ENCODE measurements at places on chromosomes 12 and 14.
A peak's percentile ranks its signal among the peaks of the same experiment; 100 is the strongest.

- DNase-seq, result no peak
These were observed 60.0 kb upstream of the TRAF3 start for GRCh38 chr14:102717276-102717675.

DNA sequence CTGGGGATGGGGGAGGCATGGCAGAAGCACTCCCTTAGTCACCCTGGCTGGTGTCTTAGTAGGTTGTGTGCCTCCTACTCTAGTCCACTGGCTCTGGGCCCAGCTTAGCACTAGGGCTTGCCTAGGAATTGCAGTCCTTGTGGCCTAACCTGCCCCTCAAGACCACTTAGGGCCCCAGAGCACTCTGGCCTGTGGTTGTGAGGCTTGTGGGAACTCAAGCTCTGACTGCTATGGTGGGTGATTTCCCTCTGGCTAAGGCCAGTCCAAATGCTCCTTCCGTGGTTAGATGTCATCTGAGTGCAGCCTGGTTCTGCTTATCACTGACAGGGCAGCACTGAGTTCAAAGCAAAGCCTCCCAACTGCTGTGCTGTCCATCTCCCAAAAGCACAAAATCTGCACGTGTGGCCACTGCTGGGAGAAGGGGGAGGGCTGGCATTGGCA is 20.2 kb downstream of the FGD4 start:
- no peak for DNase-seq

- no peak for DNase-seq
These were observed 18.8 kb upstream of the P2RX4 start for GRCh38 chr12:121191151-121191550.

DNA sequence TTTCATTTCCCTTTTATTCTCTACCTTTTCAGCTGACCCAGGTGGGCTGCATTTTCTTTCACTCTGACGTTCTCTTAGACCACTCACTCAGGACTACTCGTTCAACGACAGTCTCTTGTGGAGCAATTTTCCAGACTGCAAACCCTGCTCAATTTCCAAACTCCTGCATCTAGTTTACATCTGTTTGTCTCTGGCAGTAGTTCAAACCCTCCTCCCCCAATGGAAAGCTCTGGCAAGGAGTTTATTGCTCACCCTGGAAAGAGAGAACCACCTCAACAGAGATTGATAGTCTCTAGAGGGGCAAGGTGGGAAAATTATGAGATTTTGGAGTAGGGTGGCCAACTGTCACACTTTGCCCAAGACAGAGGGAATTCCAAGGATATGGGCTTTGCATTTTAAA is 130.2 kb downstream of the TSHR start:
- no peak for DNase-seq

- no peak for DNase-seq
These were observed 8.4 kb downstream of the TMEM19 start for GRCh38 chr12:71694099-71694820.

DNA sequence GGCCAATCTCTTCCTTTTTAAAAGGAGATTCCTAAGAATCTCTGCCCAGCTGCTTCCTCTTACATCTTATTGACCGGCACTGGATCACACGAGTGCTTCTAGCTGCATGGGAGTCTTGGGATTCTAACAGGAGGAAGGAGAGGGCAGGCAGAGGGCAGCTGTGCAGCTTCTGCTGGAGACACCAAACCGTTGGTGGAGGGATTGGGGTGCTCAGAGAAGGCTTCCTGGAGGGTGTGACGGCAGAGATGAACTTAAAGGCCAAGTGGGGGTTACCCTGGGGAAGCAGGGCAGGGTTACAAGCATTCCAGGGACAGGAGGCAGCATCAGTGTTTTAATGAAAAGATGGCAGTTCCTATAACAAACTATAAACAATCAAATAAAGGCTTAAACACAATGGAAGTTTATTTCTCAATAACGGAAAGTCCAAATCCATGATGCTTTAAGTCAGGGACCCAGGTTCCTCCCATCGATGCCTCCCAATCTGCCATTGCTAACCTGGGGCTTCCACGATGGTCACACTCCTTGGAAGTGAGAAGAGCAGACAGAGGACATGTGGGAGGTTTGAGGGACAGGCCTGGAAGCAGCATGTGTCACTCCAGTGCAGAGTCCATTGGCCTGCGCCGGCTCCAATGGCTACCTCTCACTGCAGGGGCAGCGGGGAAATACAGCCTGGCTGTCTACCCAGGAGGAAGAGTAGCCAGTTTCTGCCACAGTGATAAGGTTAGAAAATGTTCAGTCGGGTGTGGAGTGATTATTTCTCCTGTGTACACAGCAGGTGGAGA is 53.1 kb upstream of the DDX11 start:
- no peak for DNase-seq

- no peak for DNase-seq
These were observed 12.6 kb downstream of the TRIM9 start for GRCh38 chr14:51082349-51082748.

- DNase-seq, result no peak
These were observed 29.3 kb downstream of the JAG2 start for GRCh38 chr14:105139212-105139825.

DNA sequence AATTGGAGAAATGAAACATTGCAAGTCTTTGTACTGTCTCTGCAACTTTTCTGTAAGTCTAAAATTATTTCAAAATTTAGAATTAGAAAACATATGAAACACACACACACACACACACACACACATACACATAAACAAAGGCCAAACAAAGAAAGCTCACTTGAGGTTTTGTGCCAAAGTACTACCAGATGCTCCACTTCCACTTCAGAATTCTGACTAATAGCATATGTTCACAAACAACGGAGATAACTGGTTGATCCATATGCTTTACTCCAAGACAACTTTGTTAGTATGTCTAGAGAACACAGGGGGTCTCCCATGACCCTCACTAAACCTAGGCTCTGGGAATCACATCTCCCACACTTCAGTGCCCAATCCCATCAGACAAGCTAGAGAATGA is 133.8 kb upstream of the CLEC14A start:
- DNase-seq, result no peak

DNA sequence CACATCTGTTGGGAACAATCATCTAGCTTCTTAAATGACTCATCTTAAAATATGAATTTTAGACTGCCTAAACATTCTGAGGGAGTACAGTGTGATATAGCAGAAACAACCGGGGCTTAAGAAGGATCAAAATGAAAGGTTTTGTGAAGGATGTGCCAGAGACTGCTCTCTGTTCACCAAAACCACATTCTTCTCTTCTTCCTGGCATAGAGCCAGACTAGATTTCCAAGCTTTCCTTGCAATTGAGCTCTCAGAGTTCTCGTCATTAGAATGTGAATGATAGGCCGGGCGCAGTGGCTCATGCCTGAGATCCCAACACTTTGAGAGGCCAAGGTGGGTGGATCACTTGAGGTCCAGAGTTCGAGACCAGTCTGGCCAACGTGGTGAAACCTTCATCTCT is 94.5 kb downstream of the LRRIQ1 start:
- no peak for DNase-seq

GRCh38 chr14:23137192-23137812 is 18.2 kb upstream of the CEBPE start:
- DNase-seq, result no peak

DNA sequence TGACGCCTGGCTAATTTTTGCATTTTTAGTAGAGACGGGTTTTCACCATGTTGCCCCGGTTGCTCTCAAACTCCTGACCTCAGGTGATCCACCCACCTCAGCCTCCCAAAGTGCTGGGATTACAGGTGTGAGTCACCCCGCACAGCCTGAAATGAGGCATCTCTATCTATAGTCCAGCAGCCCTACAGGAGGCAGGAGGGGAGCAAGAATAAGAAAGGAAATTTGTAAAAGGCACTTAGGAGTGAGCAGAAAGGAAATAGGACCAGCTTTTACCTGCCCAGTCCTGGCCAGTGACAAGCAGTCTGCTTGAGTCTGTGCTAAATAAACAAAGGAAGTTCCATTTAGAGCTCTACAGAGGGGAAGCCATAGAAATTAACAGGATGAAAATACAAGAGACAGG is 15.0 kb upstream of the PSMA6 start:
- DNase-seq, result no peak

DNA sequence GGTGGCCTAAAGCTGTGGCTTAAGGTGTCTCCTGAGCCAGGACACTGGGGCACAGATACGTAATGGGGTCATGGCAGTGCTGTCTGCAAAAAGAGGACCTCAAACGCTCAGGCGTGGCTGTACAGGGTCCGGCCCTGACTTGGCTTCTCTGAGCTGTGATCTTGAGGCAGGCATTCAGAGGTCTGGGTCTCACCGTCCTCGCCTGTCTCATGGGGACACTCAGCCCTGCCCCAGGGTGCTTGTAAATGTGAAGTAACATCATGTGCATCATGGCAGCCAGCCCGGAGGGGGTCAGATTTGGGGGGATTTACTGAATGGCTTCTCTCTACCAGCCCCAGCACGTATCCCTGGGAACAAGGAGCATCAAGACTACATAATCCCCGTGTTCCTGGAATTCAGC is 28.8 kb downstream of the DIO3 start:
- no peak for DNase-seq

DNA sequence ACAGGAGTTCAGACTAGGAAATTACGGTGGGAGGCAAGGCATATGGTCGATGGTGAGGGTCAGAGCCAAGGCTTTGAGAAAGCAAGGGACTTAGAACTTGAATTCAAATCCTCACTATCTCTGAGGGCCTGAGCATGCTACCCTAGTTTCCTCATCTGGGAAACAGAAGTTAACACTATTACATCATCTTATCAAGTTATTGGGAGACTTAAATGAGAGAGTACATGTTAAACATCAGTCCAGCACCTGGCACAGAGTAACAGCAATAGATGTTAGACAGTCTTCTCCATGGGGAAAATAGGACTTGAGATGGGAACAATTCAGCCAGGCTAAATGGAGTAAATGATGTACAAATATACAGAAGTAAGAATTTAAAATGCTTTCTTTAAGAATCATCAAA is 38.5 kb downstream of the SLC38A1 start:
- no peak for DNase-seq

DNA sequence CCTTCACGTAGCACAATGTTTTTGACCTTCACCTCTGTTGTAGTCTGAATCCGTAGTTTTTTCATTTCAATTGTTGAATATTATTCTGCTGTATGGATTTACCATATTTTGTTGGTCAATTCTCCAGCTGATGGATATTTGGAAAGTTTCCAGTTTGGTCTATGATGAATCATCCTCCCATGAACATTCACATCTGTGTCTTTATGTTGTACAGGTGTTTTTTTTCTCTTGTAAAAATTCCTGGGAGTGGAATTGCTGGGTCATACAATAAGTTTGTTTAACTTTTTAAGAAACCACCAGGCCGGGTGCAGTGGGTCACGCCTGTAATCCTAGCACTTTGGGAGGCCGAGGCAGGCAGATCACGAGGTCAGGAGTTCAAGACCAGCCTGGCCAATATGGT is 36.7 kb upstream of the GNG2 start:
- no peak for DNase-seq

DNA sequence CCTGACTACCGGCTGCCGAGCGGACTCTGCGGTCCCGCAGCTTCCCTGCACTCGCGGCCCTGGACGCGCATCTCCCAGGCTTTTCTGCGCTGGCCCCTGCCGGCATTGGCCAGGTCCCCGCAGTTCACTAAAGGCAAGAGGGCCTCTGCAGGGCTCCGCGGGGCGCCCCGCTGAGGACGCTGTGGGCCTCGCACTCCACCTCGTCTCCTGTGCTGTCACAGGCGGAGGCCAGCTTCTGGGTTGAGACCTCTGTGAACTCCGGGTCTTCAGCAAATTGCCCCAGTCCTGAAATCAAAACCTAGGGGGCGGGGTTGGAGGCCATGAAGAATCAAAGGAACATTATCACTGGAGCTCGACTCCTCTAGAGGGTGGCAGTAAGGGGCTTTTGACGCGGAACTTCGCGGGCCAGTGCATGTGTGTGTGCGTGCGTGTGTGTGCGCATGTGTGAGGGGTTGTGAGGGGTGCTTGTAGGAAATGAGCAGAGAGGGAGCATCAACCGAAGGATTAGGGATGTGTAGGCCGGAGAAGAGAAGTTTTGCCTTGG is 68.5 kb upstream of the CAPRIN2 start:
- peak; percentile 64 for DNase-seq

- DNase-seq, result no peak
These were observed 201.5 kb downstream of the RBM19 start for GRCh38 chr12:113764661-113765060.

DNA sequence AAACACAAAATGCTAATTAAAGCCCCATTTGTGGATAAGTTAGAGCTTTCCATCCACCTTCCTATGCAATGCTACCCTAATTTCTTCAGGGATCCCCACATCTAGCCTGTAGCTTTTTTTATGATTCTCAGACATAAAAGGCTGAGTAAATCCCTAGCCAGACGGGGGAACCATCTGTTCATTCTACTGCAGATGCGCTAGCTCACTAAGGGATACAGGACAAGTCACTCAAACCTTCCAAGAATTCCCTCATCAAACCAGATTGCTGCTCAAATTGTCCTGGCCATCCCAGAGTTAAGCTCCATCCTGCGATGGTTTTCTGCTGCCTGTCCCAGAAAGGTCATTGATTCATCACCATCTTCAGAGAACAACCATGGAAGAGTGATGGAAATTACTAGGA is 56.7 kb downstream of the MYRFL start:
- DNase-seq, result no peak

GRCh38 chr14:60655898-60656685 is 6.8 kb upstream of the SIX1 start:
- peak; percentile 61 for DNase-seq

DNA sequence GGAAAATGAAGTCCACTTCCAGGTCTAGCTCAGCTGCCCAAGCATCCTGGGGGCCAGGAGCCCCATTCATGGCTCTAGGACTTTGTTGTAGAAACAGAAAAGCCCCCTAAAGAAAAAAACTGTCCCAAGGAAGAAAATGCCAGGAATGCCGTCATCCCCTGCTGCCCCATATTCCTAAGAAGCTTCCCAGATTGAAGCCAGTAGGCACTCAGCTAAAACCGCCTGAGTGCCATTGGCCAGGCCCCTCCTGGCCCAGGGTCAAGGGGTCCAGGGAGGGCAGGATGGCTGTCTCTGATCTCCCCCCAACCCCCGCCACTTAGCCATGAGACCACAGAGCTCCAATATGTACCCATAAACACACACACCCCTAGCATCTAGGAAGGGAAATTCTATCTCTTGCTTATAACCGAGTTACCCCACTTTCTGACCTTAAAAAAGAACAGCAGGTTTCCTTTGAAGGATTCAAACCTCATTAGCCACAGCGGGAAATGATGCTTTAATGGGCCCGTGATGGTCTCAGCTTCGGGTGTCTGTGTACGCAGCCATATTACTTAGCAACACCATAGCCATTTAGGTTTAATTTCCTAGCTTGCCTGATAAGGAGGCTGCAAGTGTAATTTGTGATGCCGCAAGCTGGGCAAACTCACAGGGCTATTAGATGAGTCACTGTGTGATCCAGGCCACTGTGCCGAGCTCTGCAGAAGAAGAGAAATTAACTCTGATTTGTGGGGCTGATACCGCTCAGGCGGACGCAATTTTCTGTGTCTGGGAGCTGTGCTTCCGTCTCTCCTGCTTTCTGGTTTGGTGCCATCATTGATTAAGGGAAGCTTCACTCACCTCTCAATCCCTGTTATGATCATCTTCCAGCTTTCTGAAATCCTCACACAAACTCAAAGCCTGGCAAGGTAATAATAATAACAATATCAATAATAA is 84.2 kb downstream of the GCH1 start:
- DNase-seq, result no peak

GRCh38 chr12:75684678-75685616 is 173.5 kb upstream of the KRR1 start:
- no peak for DNase-seq

- DNase-seq, result no peak
These were observed 33.1 kb downstream of the RPS29 start for GRCh38 chr14:49553106-49553505.

Data from activated CD4-positive, alpha-beta T cell treated with anti-CD3 and anti-CD28 coated beads, Interleukin-2, amount 10 ng/mL, durations not matched to agents 24 days and 14 days (primary cell).